ENCODE measurements at places on chromosomes 5 and 9. TPM values are rescaled to one million over a fixed set of nuclear protein-coding genes. Genes with fewer than 3 reads are reported as not detected.

The LSM11 gene
- total RNA-seq: 1.5 TPM

The C9 gene
- total RNA-seq: not detected

DNA sequence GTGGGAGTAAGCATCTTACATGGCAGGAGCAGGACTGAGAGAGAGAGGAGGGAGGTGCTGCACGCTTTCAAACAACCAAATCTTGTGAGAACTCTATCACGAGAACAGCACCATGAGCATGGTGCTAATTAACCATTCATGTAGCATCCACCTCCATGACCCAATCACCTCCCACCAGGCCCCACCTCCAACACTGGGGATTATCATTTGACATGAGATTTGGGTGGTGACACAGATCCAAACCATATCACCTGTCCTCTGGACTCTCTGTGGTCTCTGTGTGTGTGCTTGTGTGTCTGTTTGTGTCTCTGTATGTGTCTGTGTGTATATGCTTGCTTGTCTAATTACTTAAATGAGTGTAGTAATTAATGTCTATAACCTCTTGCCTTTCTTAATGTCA is 31.1 kb downstream of the SEC61B start:
- no peak for DNase-seq

DNA sequence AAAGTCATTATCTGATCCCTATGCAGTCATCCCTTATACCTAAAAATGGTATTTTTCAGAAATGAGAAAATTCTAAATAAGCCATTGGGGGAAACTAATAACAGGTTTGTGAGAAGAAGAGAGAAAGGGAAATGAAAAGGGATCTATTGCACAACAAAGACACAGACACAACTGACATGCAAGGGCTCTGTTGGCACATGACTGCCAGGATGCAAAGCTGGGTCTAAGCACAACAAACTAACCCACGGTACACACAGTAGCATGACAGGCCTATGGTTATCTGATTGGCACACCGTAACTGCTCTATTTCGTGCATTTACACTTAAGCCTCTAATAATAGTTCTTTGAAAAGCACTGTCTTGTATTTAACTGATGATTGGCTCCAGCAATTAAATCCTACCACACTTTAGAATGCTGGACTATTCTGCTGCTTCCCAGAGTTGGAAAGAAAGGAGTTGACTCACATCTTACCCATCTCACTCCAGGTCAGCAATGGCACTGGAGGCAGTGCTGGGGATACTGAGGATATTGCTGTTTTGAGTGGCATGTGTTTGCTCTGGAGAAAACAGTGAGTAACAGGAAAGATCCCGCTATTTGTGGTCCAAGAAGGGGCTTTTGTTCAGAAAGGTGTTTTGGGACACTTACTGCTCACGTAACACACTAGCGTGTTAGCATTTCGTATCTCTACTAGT is 328.3 kb downstream of the GLIS3 start:
- DNase-seq: no peak

DNA sequence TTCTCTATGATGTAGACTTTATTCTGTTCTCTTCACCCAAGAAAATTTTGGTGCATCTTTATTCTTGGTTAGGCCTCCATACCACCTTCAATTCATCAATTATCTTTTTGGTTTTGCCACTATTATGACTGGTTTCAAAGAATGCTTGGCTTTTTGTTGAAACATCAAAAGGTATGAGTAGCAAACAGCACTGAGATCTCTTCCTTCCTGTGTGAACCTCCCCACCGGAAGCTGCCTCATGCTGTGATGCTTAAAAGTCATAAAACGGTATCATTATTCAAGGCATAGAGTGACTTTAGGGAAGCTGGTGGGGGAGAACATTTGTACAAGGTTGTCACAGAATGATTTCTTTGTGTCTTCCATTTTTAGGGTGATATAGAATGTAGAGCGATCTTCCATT is 70.6 kb downstream of the IQGAP2 start:
- DNase-seq: no peak

DNA sequence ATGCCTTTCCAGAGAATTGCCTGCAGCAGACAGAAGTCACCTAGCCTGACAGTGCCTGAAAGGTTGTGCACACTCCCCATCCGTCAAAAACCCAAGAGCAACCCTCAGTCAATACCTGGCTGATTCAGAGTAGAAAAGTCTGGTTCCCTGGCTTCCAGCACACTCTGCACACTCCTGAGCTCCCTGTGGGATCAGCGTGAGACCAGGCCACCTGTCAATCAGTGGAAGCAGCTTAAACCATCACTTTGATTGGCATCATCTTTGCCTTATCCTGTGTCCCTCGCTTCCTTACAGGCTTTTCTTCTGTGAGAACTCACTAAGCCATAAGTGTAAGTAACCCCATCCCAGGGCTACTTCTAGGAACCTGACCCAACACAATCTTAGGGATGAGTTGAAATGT is 109.8 kb downstream of the ACTL7B start:
- DNase-seq: no peak

DNA sequence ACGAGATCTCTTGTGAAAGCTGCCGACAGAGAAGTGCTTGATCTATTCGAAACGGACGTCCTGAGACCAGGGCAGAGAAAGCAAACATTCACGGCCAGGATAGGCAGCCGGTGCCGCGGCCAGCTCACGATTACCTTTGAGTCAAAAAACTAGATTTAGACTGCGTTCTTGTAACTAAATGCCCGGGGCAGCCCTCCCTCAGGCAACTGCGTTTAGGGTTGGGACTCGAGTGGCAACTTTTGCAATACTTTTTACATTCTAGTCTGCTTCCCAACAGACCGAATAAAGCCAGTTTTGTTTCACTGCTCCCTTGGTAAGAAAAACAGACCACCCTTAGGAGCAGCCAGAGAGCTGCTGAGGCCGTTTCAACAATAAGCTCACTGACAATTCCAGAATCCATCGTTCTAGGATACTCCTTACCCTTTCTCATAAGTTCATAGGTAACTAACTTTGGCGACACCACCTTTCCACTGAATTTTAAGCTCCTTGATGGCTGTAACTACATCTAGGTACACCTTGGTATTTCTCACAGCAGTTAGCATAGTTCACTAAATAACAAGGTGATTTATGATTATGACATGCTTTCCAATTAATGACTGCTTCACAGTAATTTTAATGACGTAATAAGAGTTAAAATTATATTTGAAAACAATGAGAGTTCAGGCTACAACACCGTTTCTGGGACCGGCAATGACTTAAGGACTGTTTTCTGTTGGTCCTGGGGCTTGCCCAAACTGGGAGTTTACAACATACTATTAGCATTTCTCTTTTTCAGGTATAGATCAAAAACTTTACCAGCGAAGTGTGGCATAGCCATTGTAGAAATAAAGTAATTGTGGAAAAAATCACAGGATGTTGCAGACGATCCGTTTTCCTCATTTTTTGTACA is 899 bp upstream of the RAPGEF6 start:
- no peak for DNase-seq

- DNase-seq: peak; percentile 94
Measured at GRCh38 chr5:181246276-181247049, 2.8 kb upstream of the RACK1 start.

- DNase-seq: no peak
Measured at GRCh38 chr5:42547141-42547540, 123.9 kb downstream of the GHR start.

All from Right ventricle myocardium inferior (tissue), 1 donor.